ENCODE measurements at places on chromosomes 6 and 20.
A peak's percentile ranks its signal among the peaks of the same experiment; 100 is the strongest.

DNA sequence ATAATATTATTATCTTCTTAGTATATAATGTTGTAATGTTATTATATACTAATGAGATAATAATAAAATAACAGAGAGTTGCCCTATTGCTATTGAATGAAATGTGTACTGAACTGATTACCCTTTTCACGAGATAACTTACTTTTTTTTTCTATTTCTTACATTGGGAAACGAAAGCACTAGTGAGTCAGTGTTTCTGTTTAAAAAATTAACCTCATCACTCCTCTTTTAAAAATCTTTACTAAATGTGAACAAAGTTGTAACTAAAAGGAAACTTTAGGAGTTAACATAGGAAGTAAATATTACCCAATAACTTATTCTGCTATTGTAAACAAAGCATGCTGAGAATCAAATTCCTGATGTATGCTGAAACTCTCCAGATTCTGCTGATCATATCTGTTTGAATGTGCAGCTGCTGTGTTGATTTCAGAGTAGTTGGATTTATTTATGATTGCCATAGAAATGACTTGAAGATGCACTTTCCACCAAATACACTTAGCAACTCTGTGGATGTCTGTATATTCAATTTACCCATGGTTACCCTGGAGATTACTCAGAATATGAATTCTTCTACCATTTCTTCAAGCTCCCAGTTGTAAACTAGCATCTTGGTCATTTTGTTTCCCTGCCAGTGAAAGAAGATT, 523.4 kb downstream of the TENT5A start:
- DNase-seq = no peak

GRCh38 chr6:167285077-167285770, 5.9 kb upstream of the UNC93A start:
- no peak for DNase-seq

DNA sequence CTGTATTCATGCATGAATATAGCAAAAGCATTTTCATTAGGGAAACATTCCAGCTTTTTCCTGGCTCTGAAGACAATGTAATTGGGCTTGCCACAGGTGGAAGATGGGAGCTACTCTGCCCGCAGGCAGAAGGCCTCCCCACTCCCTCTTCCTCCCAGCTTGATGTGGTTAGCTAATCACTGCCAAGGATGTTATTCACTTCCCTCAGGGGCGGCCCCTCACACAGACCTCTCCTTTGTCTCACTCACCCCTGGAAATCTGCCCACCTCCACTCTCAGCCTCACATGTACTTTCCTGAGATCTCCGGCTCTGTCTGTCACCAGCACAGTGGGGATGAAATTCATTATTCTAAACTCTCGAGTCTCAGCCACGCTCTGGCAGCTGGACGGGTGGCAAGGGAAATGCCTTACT, 100.7 kb downstream of the ANKRD60 start:
- DNase-seq = no peak

DNA sequence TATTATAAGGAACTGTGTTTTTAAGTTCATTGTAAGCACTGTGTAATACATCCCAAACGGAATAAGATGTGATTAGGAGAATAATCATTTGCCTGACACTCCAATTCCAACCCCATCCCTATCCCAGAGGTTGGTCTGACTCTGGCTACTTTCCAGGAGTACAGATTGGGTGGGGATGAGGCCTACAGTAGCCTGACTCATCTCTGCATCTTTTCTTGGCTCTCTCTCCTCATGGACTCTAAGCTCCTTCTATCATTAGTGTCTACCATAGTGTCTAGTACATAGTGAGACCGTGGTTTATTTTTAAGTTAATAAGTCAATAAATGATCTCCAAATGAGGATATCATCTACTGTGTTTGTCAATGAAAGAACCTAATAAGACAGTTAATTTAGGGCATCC, 92.2 kb upstream of the CNKSR3 start:
- DNase-seq = no peak

GRCh38 chr6:53731866-53732636, 62.8 kb upstream of the LRRC1 start:
- DNase-seq = no peak

DNA sequence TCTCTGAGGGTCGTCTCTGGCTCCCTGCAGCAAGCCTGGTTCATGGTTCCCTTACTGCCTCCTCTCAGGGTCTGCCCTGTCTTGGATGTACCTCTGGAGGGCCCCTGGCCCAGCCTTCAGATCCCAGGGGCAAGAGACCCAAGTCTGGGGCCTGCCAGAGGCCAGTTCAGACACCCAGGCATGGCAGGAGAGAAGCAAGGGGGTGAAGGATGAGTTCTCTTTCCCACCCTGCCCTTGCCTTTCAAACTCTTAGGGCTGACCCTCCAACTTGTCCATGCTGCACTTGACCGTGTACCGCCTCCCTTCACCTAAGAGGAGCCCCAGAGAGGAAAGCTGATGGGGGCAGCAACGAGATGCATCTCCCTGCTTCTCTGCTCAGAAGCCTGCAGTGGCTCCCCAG, 4.2 kb downstream of the GDAP1L1 start:
- DNase-seq = no peak

GRCh38 chr6:95856876-95857364, 158.9 kb upstream of the FUT9 start:
- no peak for DNase-seq

GRCh38 chr20:12592756-12593155, 416.0 kb upstream of the SPTLC3 start:
- no peak for DNase-seq

DNA sequence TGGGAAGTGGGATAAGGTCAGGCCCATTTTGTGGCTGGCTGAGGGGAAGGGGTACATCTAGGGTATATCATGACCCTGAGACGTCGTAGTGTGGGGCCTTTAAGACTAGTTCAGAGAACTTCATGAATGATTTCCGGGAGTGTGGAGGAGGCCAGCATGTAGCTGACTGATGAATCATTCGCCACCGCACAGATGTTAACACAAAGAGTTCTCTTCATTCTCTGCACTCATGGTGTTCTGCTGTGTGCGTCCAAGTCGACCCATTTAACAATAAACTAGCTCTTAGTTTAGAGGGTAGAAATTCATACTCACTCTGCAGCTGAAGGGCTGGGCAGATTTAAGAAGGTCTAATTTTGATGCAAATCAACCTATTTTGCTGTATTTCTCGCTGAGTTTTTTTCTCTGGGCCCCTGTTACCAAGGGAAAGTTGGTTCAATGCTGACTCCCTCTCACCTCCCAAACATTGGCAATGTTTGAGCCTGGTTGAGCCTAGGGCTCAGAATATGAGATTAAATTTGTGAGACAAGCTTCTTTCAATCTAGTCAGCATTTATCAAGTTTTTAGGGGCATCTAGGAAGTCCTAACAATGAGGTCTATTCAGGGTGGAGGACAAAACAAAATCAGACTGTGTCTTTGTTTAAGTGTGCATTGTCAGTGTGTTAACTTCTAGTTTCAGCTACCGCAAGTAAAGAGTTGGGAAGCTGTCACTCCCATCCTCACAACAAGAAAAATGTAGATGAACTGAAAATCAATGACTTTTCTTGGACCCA, 106.8 kb upstream of the CBLN4 start:
- no peak for DNase-seq

- DNase-seq = no peak
Measured at GRCh38 chr6:36135053-36135731, 4.9 kb downstream of the MAPK13 start.

- no peak for DNase-seq
Measured at GRCh38 chr6:100454551-100455229, 10.0 kb downstream of the SIM1 start.

DNA sequence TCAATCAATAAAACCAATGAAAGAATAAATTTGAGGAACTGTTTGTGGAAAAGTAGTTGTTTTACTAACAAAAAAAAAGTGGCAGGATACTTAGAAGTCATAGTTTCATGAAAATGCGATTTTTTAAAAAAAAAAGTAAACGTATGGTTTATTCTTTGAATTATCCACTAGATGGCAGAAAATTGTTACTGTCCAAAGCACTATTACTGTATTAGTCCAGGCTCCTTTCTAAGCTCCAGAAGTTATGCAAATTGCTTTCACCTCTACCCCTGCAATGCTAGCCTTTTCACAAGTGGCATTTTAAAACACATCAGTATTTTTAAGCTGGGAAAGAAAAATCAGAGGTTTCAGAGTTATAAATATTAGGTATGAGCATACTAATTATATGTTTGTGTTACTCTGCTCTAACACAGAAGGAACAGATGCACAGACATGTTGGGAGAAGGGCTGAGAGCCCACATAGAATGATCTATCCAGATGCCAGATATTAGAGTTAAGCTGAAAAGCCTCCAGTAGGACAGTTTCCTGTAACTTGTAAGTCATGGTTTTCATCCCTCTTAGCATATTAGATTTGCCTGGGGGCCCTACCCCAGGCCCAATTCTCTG, 63.9 kb downstream of the FHL5 start:
- DNase-seq = peak; percentile 36

- DNase-seq = no peak
Measured at GRCh38 chr6:25757936-25758642, 3.5 kb downstream of the SLC17A4 start.

DNA sequence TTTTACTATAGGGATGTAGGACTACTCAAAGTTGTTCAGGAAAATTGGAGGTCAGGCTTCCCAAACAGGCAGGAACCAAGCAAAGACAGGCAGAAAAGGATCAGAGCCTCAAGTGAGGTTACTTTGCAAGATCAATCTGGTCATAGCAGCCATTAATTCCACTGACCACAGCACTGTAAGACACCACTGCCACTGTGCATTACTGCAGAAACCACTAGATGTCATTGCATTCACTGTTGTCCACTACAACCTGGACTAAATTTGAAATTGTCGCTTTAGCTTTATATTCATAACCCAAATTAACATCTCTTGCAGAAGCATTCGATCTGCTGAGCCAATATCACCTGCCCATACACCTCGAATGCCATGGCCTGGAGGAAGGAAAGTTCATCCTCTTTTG, 126.9 kb upstream of the UFL1 start:
- no peak for DNase-seq

GRCh38 chr20:22052025-22052650, 346.7 kb downstream of the PAX1 start:
- no peak for DNase-seq

GRCh38 chr20:32089637-32090362, 19.7 kb upstream of the TM9SF4 start:
- no peak for DNase-seq

GRCh38 chr6:56808871-56809359, 146.0 kb upstream of the BEND6 start:
- no peak for DNase-seq

DNA sequence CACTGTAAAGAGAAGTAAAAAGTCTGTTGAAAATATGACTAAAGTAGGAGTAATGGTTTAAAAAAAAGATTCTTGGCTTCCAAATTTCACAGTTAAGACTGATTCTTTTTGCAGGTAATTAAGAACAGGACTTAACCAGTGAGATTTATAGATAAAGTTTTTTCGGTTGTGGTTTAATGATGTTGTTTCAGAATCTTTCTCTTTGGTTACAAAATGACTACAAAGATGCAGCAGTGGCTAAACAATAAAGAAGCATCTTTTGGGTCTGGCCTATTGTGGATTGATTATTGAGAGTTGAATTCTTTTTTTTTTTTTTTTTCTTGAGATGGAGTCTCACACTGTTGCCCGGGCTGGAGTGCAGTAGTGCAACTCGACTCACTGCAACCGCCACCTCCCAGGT, 109.7 kb downstream of the AKAP7 start:
- no peak for DNase-seq

DNA sequence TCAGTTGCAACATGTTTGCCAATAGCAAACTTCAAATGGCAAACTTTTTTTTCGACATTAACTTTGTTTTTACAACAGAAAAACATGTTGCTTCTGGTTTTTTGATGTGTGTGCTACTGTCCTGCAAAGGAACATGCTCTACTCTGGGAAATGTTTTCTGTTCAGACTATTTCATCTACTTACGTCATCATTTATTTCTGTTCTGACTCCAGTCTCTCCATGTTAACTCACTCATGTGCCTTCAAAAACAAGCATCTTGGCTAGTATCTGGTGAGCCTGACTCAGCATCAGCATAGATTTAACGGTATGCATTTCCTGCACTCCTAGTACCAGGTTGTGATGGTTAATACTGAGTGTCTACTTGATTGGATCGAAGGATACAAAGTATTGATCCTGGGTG, 36.1 kb upstream of the MAP7 start:
- DNase-seq = no peak

DNA sequence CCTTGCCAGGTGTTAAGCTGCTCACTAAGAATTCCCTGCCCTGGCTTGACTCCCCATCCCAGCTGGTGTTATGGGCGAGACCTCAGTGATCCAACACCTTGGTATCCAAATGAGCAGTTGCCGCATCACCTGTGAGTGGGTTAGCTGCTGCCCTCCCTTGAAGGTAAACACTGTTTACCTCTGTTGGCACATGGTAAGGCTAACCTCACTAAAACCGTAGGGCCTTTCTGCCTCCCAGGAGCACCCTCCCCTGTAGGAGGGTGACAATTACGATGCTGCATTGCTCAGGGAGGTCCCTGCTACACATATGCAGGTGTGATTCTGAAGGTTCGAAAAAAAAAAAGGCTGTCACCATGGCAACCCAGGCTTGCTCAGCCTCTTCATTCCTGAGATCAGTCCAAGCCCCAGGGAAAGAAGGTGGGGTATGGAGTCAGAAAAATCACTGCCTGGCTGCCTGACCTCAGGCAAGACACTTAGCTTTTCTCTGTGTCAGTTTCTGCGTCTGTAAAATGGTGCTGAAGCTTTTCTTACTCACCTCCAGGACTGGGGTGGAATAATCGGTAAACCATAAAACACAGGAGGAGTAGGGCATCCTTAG, 19.5 kb downstream of the PNPLA1 start:
- no peak for DNase-seq

DNA sequence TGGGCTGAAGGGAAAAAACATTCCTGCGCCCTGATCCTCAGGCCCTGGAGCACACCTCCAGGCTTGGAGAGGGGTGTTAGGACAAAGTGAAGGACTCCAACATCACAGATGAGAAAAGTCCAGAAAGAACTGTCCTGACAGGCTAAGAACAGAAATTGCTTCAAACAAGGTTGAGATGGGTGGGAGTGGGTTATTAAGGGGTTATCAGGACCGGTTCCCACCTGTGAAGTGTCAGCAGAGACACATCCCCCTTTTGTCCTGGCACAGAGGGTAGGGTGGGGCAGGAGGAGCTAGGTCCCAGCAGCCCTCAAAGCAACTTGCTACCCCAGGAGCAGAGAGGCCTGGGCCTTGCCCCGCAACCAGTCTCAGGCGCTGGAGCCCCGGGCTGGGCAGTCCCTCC, 3.5 kb downstream of the SPDEF start:
- DNase-seq = no peak
